Left lobe of liver (tissue), 2 donors: ENCODE measurements at places on chromosomes 2 and 18. TPM values are rescaled to one million over a fixed set of nuclear protein-coding genes. Genes with fewer than 3 reads are reported as not detected.

GRCh38 chr2:98455494-98455976 lies 10.9 kb downstream of the INPP4A start:
- no peak for DNase-seq

GRCh38 chr2:158024288-158024898 lies 77.3 kb upstream of the UPP2 start:
- DNase-seq, result peak; percentile 59

DNA sequence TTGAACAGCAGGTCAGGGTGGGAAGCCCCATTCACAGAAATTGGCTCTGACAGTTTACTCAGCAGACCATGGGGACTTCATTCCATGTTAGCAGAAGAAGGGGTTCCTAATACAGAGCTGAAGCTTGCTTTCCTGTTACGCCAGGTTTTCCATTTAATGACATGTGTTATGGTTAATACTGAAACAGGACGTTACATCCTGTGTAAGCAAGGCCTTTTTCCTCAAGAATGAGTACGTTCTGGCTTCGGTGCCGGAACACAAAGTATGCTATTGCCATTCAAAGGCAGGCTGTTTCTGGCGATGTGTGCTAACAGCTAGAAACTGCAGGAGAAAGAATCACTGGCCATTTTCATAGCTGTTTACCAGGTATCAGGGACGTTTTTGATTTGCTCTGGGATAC lies 190.4 kb downstream of the SNTG2 start:
- DNase-seq, result no peak

The FABP1 gene
- 351 TPM for total RNA-seq

- no peak for DNase-seq
Measured at GRCh38 chr2:210267698-210268097, 42.5 kb upstream of the ACADL start.
